ENCODE measurements at places on chromosomes 12 and 14.

- no peak for DNase-seq
Measured at GRCh38 chr12:5794156-5794555, 150.9 kb downstream of the ANO2 start.

DNA sequence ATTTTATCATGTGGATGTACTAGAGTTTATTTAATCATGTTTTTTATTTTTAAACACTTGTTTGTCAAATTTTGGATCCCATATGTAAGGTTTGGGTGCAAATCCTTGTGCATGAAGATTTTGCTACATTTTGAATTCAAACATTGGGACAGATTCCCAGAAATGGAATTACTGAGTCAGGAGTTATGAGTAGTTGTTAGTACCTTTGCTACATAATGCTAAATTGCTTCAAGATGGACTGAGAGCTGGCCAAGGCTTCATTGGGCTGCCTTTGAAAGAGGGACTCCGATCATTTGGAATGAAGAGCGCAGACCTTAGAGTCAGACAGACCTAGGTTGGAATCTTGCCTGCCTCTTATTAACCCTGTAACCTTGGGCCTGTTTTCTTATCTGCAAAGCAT, 154.9 kb upstream of the PWP1 start:
- DNase-seq, result no peak

DNA sequence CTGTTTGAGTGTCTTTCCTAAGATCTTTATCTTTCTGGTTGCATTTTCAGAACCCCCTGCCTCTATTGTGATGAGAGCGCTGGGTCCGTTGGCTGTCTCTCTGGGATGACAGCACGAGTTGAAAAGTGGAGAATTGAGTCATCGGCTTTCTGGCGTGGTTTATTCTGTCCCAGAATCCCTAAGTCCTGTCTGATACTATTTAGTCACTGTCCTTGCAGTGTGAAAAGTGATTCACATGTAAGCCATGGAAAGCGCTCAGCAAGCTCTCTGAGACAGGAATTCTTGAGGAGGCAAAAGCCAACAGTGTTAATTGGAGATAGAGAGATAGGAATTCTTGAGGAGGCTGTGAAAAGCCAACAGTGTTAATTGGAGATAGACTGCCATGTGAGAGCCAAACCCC, 121.7 kb downstream of the CHST11 start:
- DNase-seq, result no peak

GRCh38 chr14:30193101-30193500, 265.5 kb upstream of the PRKD1 start:
- DNase-seq, result no peak

GRCh38 chr12:109469517-109469916, 7.6 kb downstream of the KCTD10 start:
- no peak for DNase-seq

GRCh38 chr12:102514696-102515095, 34.3 kb upstream of the IGF1 start:
- DNase-seq, result no peak

GRCh38 chr12:106758349-106759110, 16.0 kb upstream of the RIC8B start:
- no peak for DNase-seq

DNA sequence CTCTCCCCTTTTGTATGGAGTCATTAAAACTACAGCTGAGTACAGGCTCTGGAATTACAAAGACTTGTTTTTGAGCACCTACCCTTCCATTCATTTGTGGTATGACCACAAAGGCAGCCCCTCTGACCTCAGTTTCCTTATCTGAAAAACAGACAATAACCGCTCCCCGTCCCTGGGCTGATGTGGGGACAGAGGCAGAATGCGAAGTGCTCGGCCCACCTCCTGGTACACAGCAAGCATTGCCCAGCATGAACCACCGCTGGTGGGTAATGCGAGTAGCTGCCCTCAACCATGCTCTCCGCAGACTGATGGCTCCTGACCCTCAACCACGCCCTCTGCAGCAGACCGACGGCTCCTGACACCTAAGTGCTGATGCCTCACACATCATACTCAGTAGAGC, 22.4 kb downstream of the P2RX2 start:
- no peak for DNase-seq

DNA sequence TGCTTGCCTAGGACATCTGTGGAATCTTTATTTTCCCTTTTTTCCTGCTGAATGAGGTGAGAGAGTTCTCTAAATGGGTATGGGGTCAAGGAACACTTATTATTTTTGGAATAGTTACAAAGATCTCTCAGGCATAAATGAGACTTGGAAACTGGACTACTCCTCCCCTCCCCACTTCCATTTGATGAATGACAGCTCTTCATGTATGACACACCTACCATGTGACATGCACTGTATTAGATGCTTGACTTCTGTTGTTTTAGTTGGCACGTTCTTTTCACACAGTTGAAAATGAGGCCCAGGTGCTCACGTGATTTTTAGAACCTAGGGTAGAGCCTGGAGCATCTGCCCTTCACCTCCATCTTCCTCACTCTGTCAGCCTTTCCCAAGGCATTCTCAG, 62.4 kb downstream of the VCPKMT start:
- DNase-seq, result no peak

- DNase-seq, result no peak
Measured at GRCh38 chr12:54544743-54545142, 4.7 kb upstream of the PDE1B start.

GRCh38 chr12:130179621-130180020, 17.4 kb downstream of the FZD10 start:
- DNase-seq, result no peak

GRCh38 chr14:50107850-50108249, 8.5 kb downstream of the VCPKMT start:
- no peak for DNase-seq
